ENCODE measurements at places on chromosomes 3 and 15.
A peak's percentile ranks its signal among the peaks of the same experiment; 100 is the strongest.

DNA sequence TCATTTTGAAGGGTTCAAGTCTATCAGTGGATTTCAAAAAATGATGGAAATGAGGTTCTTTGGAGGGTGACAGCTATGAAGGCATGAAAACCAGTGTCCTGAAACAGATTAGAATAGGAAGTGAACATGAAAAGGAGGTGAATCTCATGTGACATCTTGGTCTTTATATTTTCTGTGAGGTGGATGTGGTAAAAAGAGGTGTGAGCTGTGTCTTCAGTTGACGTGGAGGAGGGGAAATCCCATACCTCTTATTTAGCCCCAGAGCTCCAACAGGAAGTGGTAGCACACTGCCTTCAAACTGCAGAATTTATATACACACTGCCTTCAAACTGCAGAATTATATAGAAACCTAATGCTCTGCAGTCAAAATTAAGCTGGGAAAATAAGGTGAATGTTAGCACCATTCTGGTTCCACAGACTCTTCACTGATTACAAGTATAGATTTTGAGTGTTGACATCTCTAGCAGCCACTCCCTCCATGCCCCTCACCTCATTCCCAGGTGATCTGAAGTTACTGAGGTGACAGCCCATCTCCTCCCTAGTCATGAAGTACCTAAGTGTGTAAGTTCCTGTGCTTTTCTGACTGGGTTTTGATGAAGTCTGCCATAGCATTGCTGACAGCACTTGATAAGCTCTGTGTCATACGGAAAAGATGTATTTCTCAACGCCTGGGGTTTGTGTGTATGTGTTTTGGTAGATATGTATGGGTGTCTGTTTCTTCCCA, 2.7 kb downstream of the RAB8B start:
- DNase-seq: no peak

- no peak for DNase-seq
These were observed 55.0 kb downstream of the PLAAT1 start for GRCh38 chr3:193295985-193296384.

- no peak for DNase-seq
These were observed 78.1 kb upstream of the PRICKLE2 start for GRCh38 chr3:64303401-64303800.

GRCh38 chr3:43000387-43000786, 21.3 kb downstream of the GASK1A start:
- DNase-seq: no peak

GRCh38 chr3:129651435-129652202, 45.1 kb upstream of the PLXND1 start:
- DNase-seq: peak; percentile 95

DNA sequence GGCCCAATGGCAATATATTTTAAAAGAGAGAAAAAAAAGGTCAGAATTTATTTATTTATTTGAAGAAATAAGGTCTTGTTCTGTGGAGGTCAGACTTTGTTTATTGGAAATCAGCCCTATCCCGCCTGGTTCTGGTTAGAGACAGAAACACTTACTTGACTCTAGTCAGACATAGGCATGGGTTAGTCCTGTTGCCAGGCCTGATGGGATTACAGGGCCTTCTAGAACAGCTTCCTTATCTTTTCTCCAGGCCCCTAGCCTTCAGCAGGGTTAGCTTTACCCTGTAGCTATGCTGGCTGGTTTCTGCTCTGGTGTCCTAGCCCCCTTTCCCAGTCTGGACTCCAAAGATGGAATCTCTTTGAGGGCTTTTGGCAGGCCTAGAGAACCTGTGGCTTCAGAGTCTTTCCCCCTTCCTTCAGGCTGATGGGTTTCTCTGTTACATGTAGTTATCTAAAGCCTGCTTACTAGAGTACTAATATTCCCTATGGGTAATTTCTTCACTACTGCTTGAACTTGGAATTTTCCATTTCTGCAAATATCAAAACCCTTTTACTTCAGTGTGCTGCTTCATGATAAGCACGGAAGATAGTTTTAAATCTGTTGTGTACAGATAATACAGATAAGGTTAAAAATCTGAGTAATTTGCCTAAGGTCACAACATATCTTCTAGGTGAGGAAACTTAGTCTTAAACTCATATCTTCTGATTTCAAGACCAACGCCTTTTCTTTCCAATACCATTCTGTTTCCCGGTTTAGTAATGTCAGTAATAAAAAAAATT, 10.6 kb downstream of the IREB2 start:
- DNase-seq: no peak

- no peak for DNase-seq
These were observed 159.9 kb upstream of the SLC2A2 start for GRCh38 chr3:171186383-171186782.

GRCh38 chr3:132006605-132007204, 28.1 kb downstream of the CPNE4 start:
- DNase-seq: peak; percentile 39

DNA sequence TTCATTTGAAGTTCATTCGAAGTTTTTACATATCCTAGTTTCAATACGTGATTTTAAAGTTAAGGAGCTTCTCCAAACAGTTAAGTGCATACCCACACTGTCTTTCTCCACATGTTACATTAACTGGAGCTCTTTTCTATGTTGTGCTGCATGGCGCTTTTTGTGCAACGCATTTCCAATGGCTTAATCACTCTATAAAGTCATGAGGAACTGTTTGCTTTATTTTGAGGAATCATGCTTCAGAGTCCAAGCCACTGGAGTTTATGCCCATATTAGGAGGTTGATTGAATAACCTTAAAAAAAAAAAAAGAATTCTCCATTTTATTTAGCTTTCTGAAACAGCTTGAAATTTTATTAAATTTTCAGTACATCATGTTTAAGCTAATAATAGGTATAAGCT, 109.4 kb upstream of the MBNL1 start:
- peak; percentile 91 for DNase-seq

- DNase-seq: no peak
These were observed 12.0 kb upstream of the LMAN1L start for GRCh38 chr15:74800559-74801094.

DNA sequence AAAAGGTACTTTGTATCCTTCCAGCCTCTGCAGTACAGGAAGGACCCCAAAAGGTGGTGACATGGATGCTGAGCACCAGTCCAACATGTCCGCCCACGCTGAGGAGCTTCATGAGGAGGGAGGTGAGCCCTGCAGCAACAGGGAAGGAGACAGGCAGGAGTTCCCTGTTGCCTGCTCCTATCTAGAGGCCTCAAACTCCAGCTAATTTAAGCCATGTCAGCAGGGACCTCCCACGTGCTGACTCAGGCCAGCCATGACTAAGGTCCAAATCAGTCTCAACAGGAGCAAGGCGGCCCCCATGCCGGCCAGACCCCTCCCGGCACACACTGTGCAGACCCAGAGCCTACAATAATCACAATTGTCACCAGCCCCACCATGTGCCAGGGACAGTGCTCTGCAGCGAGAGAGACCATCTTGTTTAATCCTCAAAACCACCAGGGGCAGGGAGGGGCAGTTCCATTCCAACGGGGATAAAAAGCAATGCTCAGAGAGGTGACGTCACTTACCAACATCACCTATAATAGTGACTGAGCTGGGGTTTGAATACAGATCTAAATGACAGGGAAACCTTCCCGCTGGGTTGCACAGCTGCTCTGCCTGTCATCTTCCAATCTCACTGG, 54.5 kb upstream of the GATA2 start:
- peak; percentile 66 for DNase-seq

DNA sequence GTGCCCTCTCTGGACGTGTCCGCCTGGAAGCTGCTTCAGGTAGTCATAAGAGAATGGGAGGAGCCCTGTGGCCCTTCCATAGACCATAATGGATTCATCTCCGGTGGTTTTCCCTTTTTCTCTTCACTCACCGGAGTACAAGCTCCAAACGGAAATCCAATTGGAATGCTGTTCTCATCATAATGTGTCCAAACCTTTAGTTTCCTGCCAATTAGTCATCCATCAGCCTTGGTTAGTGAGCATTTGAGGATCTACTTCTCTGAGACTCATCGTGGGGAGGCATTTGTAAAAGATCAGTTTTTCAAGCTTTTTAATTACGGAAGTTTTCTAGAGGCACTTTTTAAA, 34.9 kb downstream of the ABHD2 start:
- DNase-seq: peak; percentile 64

DNA sequence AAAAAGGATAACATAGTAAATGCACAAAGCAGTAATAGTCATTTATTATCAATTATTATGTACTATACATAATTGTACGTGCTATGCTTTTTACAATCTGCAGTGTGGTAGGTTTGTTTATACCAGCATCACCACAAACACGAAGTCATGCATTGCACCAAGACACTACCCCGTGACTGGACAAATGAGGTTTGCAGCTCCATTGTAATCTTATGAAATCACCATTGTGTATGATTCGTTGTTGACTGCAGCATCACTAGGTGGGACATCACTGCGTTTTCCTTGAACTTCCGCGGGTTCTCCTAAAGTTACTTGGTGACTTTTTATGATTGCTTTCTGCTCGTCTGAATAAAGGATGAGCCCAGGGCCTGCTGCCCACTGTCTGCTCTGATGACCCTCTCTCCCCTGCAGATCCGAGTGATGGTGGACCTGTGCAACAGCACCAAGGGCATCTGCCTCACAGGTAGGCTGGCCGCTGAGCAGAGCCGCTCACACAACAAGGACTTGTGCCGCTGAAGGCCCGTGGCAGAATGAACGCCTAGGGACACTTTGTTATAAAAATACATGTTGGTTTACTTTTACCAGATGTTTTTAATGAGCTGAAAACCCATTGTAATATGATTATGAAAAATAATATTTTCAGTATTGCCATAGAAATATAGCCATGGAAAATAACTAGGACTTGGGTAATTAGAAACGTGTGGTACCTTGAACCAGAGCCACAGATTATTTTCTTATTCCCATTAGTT, 35.8 kb downstream of the GLDN start:
- DNase-seq: peak; percentile 68

- no peak for DNase-seq
These were observed 93.5 kb downstream of the ZIC4 start for GRCh38 chr3:147312786-147313280.

DNA sequence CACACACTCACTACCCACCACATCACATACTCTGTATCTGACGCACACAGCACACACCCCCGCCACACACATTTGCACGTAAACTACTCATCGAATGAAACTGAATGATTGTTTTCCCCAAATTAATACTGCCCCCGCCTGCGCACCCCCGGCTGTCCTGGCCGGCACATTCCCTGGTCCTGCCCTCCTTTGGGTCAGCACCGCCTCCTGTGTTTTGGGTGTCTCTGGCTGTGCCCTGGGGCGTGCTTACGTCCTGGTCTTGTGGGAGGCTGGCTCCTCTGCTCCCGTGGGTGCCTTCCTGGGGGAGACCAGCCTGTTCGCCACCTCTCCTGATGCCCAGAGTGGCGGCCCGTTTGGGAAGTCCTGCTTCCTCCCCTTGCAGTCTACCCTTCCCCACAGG, 30.2 kb downstream of the APBA2 start:
- no peak for DNase-seq

GRCh38 chr15:25655207-25655948, 207.7 kb downstream of the ATP10A start:
- DNase-seq: no peak

DNA sequence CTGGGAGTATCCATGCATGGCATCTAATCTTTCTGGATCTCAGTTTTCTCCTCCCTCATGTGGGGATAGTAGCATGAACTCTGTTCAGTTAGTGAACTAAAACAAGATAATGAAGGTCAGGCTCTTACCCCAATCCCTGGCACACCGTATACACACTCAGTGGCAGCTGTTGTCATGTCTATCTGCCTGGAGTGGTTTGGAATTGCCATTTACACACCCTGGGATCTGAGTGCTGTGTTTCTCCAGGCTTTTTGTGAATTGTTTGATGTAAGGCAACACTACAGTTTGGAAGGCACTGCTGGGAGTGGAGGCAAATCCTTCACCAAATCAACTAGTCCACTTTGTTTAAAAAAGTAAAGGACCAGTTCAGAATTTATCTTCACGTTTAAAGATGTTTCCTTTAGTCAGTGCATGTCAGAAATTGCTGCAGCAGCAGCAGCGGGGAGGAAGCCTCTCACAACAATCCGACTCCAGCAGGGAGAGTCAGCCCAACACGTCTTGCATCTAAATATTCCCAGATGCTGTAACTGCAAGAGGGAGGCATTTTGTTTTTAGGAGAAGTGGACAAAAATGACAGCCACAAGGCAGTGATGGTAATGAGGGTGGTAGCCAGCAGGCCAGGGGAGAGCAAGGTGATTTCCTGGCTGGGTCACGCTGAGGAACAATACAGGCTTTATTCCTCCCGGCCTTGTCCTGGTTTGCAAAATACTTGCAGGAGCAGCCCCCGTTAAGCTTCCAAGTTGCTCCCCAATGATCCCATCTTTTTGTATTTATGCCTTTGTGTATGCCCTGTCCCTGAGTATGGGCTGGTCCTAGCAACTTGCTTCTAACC, 128.5 kb upstream of the LRIG1 start:
- DNase-seq: no peak

DNA sequence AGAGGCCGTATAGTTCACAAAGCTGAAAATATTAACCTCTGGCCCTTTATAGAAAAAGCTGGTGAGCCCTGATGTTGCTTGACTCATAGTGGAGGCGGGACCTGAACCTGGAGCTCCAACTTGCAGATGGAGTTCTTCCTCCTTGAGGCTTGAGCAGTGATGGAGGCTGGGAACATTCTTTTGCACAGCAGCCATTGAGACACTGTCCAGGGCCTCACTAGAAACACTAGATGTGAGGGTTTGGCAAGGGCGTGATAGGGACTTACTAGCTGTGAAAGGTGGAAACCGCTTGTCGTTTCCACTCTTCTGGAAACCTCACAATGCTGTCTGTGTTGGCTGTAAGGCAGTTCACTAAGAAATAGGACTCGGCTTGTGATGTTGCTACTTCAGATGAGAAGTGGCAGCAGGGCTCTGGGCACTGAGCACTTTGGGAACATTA, 12.5 kb downstream of the SMAD6 start:
- DNase-seq: peak; percentile 64

- no peak for DNase-seq
These were observed 26.0 kb downstream of the NBEAL2 start for GRCh38 chr3:47005212-47006144.

DNA sequence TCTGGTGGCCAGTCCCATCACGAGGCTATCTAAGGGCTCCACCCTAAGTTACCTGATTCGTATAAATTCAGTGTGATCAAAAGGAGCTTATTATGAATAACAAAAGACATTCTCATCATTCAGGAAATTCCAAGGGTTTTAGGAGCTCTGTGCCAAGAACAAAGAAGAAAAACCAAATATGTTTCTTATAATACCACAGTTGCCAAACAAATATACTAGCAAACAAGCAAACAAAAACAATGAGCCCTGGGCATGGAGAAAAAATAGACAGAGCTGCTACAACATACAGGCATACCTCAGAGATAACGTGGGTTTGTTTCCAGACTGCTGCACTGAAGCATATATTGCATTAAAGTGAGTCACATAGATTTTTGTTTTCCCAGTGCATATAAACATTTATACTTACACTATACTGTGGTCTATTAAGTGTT, 20.2 kb upstream of the CFAP161 start:
- no peak for DNase-seq

GRCh38 chr15:80090879-80091503, 31.5 kb downstream of the ZFAND6 start:
- no peak for DNase-seq

DNA sequence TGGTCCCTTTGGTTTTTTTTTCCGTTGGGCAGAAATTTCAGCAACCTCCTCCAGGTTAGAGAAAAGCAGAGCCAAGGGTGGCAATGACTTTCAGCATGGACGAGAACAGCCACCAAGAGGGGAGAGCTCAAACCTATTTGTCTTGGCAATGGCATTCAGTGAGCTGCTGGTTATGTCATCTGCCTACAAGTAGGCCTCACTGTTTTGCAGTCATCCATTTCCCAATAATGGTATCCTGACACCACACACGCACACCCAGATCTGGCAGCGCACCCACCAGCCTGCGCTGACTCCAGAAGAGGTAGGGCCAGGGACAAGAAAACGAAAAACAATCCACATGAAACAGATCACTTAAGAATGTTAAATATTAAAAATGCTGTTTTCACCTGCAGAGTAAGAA, 92.3 kb downstream of the MAGI1 start:
- no peak for DNase-seq
